ENCODE measurements at places on chromosomes 6 and 20. TPM values are rescaled to one million over a fixed set of nuclear protein-coding genes. Genes with fewer than 3 reads are reported as not detected.

DNA sequence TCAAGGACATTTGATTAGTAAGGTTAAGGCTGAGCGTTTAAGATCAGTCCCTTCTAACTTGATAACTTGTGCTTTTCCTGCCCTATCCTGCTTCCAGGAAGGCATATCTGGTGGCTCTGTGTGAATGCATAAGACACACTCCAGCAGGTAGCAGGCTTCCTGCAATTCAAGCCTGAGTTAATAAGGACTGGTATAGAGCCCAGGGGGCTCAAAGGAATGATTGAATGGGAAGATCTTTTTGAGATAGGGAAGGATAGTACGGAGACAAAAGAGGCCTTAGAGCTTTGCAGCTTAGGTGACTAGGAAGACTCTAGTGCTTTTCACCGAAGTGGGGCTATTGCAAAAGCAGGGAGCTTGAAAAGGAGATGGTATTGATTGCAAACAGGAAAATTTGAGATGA, 307.1 kb downstream of the GRIK2 start:
- DNase-seq = no peak

- DNase-seq = no peak
Measured at GRCh38 chr6:170269151-170269845, 21.6 kb downstream of the DLL1 start.

DNA sequence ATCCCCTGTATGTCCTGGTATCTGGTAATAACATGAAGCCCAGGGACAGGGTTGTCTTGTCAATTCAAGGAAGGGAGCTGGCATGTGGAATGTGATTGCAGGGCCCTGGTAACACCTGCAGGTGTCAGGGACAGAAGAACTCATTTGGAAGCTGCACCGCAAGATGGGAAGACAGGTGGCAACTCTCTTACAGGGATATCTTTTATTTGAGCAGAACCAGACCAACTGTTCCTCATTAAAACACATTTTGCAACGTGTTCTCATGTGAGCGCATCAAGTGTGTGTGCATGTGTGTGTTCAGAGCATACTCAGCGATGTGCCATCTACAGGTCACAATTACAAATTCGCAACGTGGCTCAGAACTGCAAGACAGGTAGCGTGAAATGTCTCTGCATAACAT, 370.9 kb upstream of the SOX4 start:
- DNase-seq = no peak

Gene SYNGAP1
- polyA plus RNA-seq = 9.2 TPM

Gene EEF1A2
- polyA plus RNA-seq = 128 TPM

Gene LY6G6F
- polyA plus RNA-seq = not detected

Gene MATN4
- polyA plus RNA-seq = 0.08 TPM
